ENCODE measurements at places on chromosomes 4 and X. TPM values are rescaled to one million over a fixed set of nuclear protein-coding genes. Genes with fewer than 3 reads are reported as not detected.

DNA sequence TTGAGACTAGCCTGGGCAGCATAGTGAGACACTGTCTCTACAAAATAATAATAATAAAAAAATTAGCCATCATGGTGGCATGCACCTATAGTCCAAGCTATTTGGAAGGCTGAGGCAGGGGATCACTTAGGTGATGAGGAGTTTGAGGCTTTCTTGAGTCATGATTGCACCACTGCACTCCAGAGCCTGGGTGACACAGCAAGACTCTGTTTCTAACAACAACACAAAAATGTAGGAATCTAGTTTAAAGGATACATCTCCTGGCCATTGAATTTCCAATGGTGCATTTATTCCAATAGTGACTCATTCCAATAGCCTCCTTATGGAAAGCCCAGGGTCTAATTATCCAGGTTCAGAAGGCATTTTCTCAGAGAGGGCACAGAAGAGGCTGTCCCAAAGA is 21.9 kb upstream of the HERC6 start:
- DNase-seq: no peak

HSD17B13 gene
- not detected for total RNA-seq

GRCh38 chrX:16687514-16687913 is 25.0 kb downstream of the CTPS2 start:
- no peak for DNase-seq

GRCh38 chr4:37232315-37232714 is 12.2 kb upstream of the NWD2 start:
- DNase-seq: no peak

DNA sequence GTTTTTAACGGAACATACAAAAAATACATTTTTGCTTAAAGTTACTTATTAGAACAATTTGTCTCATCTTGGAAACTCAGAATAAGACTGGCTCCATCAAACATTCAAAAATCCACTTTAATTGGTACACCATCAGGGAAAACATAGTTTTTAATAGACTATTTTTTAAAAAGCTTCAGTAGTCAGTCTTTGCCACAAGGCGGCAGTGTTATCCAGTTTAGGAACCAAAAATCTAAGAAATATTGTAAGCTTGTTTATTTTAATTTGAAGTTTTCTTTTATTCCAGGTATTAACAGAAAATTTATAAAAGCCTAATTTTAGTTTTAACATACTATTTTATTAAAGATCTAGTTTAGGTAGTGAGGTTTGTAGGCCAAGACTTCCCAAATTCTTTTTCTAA is 107.7 kb downstream of the APOOL start:
- no peak for DNase-seq

- no peak for DNase-seq
These were observed 150.7 kb upstream of the EOLA2 start for GRCh38 chrX:150088766-150089518.

GRCh38 chr4:5566991-5567390 is 141.4 kb downstream of the EVC2 start:
- no peak for DNase-seq

- DNase-seq: no peak
These were observed 63.0 kb downstream of the FAM184B start for GRCh38 chr4:17718471-17718870.

GRCh38 chr4:152269448-152270191 is 266.3 kb downstream of the FBXW7 start:
- no peak for DNase-seq

TLR3 gene
- 0.10 TPM for total RNA-seq

DNA sequence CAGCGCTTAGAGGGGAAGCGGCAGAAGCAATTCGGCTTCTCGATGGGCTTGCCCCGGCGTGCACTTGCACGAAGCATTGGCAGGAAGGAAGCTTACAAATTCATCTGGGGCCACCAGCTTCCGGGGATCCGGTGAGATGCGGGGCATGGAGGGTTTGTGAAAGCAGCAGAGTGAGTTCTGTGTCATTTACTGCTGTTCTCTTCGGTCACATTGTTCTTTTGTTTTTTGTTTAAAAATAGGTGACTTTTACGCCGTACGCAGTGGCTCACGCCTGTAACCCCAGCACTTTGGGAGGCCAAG is 47.0 kb downstream of the ASMT start:
- DNase-seq: no peak

- no peak for DNase-seq
These were observed 72.6 kb downstream of the DMD start for GRCh38 chrX:33138677-33139249.

- no peak for DNase-seq
These were observed 69.2 kb upstream of the GRID2 start for GRCh38 chr4:92234393-92235176.

DNA sequence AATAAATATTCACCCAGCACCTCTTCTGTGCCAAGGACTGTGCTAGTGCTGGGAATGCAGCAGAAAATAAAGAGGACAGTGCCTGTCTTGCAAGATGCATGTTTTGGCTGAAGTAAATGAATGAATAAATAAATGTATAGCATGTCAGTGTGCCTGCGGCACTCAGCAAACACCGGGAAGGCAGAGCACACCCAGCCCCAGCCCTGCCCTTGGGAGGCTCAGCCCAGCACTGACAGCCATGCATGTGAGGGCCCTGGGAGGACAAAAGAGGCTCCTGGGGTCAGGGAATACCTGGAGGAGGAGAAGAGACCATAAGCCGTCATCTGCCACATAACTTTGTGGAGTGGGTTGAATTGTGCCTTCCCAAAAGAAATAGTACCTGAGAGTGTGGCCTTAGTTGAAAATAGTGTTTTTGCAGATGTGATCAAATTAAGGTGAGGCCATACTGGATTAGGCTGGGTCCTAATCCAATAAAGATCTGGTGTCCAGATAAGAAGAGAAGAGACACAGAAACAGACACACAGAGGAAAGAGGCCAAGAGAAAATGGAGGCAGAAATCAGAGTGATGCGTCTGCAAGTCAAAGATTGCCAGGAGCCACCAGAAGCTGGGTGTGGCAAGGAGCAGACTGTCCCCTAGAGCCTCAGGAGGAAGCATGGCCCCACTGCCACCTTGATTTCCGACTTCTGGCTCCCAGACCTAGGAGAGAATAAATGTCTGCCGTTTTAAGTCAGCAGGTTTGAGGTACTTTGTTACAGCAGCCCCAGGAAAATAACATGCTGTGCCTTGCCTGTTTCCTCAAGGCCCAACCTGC is 16.3 kb downstream of the C4orf50 start:
- DNase-seq: peak; percentile 16

H2BW2 gene
- total RNA-seq: not detected

ALB gene
- total RNA-seq: not detected

GRCh38 chr4:65046192-65047133 is 623.8 kb downstream of the EPHA5 start:
- DNase-seq: no peak

GRCh38 chr4:5393911-5394513 is 314.3 kb downstream of the EVC2 start:
- no peak for DNase-seq

NPY1R gene
- total RNA-seq: not detected

FAM184B gene
- total RNA-seq: not detected

MAP7D2 gene
- total RNA-seq: 0.25 TPM

- DNase-seq: no peak
These were observed 3.0 kb downstream of the GIMD1 start for GRCh38 chr4:106365613-106366012.

DNA sequence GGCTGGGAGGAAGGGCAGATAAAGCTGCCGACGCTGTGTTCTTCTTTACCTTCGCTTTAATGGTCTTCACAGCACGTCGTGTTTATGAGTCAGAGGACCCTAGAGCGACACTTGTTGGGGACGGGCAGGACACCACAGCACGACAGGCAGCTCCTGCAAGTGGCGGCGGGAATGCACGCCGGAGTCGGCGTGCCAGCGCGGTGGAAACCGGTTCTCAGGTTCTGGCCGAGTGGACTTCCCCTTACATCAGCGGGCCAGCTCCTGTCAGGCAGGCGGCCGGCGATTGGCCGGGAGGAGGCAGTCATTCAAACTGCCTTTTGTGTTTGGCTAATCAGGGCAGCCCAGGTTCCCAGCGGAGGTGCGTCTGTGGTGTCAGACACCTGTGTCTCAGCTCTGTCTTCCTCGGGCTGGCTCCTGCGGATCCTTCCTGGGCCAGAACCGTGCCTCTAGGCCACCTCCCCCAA is 150.9 kb downstream of the SHROOM3 start:
- DNase-seq: no peak

CXCL11 gene
- total RNA-seq: 0.21 TPM

- DNase-seq: no peak
These were observed 14.2 kb downstream of the EFNB1 start for GRCh38 chrX:68842781-68843581.

DNA sequence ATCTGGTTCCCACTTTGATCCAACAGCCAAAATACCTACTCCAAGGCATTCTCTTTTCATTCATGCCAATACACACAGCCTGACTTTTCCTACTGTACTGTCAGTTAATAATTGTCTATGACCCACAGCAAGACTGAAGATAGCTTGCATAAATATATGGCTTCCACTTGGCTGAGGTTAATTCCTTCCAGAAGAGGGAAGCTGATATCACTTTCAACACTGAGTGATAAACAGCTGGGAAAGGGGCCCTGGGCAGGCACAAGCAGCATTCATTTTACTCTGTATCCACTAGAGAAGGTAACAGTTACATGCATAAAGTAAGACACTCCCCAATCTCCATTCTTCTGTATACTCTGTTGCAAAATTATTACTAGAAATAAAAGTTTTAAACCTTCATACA is 200.2 kb upstream of the UGT8 start:
- no peak for DNase-seq

DNA sequence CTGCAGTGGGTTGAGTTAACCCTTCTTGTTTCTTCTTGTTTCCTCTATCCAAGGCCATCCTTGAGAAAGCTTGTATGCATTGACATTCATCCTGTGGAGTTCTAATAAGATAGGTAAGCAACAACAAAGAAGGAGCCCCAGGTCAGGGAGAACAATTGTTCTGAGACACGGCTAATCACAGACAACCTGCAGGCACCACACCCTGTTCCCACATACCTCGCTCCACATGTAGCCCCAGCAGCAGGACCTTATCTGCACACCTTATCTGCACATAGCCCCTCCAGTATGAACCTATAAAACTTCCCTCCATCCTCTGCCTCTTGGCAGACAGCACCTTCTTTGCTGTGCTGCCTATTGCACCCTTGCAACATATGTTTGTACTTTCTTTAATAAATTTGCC is 129.1 kb downstream of the MSL3 start:
- no peak for DNase-seq

IQCM gene
- total RNA-seq: not detected

GRCh38 chrX:140713174-140713539 is 3.6 kb downstream of the LINC00632 start:
- no peak for DNase-seq

DNA sequence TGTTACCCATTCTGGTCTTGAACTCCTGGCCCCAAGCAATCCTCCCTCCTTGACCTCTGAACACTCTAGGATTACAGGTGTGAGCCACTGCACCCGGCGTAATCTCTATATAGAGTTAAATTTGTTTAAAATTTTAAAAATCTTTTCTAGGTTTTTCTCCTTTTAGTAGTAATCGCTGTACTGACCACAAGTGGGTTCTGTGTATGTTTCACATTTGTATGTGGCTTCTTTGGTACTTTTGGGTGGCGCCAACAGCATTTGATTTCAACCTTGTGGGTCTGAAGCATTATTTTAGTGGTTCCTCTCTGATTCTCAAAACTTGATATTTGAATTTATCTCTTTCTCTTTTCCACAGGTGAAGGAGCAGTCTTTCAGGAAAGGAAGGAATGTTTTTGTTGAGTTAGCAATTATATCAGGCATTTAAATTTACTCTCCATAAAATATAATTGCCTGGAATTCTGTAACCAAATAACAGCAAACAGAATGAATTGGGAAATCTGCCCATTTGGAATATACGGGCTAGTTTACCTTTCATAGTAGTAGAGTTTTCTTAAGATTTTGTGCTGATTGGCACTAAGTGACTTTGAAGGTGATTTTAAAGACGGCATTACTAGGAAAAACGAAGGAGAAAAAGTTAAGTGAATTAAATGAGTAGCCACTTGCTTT is 29.5 kb downstream of the ARHGAP10 start:
- DNase-seq: no peak

FAM149A gene
- total RNA-seq: 0.97 TPM

HS3ST1 gene
- not detected for total RNA-seq

- no peak for DNase-seq
These were observed 153.6 kb downstream of the MAGEB17 start for GRCh38 chrX:16320765-16321355.

- DNase-seq: no peak
These were observed 609.8 kb upstream of the GALNTL6 start for GRCh38 chr4:171203425-171203824.

DNA sequence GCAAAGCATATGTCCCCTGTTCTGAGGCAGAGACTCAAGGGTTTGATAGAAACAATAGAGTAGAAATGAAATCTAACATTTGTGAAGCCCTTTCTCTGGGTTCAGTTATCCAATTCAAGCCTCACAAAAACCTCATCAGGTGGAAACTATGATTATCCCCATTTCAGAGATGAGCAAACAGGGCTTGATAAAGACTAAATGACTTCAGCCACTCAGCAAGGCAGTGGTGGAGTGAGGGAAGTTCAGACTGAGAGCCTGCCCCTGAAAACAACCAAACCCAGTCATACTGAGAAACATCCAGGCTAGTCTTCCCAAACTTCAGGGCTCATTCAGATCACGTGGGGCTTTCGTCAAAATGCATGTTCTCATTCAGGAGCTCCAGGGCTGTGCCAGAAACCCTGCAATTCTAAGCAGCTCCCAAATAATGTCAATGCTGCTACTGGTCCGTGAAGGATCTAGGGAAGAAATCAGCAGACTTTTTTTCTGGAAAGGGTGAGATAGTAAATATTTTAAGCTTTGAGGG is 109.6 kb upstream of the KIT start:
- DNase-seq: no peak

DNA sequence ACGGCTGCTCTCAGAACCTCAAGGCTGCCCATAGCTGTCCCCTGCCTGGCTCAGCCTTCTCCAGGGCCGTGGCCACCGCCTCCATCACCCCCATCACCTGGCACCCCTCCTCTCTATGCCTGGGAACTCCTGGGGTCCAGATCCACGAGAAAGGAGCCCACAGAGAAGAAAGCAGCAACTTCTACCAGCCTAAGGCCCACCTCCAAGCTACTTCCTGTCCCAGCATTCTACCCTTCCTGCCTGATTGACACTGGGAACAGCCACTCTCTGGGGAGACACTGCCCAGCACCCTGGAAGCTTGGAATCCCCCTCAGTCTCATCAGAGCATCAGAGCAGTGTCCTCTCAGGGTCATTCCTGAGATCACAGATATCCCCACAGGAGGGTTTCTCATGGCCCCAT is 36.9 kb upstream of the PROM1 start:
- no peak for DNase-seq

KCNE5 gene
- total RNA-seq: not detected

DNA sequence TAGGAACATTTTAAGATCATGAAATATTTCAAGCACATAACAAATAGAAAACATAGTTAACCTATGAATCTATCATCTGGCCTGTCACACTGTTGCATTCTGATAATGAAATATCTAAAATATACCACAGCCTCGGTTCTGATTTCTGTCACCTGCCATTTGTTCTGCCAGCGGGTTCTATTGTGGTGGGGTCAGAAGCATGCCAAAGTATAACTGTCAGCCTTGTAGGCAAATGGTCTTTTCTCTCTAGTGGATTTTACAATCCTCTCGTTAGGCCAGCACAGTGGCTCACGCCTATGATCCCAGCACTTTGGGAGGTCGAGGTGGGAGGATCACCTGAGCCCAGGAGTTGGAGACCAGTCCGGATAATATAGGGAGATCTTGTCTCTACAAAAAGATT is 47.9 kb downstream of the HTRA3 start:
- DNase-seq: no peak
